NCI-H1930 (cell line): ENCODE measurements at places on chromosomes 7 and 10.
A peak's percentile ranks its signal among the peaks of the same experiment; 100 is the strongest.

DNA sequence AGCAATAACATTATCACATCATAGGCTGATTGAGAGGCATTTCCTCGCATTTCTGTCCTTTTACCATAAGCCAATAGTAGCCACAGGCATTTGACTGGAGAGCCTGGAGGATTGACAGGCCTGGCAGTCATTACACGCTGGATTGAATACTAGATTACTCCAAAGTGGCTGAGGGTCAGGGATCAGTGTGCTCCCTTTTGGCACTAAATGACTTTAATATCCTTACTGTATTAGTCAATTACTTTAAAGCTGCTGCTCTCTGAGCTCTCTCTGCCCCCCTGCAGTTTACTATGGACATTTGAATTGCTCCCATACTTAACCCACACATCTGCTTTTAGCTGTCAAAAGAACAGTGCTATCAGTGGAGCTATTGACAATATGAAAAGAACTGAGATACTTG is 302.0 kb downstream of the TFEC start:
- DNase-seq, result no peak

DNA sequence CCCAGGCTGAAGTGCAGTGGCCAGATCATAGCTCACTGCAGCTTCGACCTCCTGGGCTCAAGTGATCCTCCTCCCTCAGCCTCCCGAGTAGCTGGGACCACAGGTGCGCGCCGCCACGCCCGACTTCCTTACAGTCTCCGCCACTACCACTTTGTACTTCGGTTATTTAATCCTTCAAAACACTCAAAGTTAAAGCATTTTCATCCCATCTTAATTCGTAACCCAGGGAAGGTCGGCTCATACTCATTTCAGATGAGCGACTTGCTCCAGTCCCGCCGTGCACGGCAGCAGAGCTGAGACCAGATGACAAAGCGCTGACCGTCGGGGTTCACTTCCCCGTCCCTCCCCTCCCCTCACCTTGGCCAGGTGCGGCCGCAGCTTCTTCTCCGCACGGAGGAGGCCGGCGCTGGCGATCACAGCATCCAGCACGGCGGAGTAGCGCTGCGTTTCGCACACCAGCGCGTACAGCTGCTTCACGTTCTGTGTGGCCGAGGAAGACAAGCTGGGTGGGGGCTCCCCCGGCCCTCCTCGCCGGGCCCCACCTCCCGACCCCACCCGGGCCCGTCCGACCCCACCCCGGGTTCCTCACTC is 457 bp downstream of the NSUN5 start:
- no peak for DNase-seq

GRCh38 chr7:143285470-143285778 is 666 bp downstream of the TMEM139 start:
- DNase-seq, result no peak

GRCh38 chr10:133307776-133308420 is 774 bp downstream of the TUBGCP2 start:
- DNase-seq, result peak; percentile 12

DNA sequence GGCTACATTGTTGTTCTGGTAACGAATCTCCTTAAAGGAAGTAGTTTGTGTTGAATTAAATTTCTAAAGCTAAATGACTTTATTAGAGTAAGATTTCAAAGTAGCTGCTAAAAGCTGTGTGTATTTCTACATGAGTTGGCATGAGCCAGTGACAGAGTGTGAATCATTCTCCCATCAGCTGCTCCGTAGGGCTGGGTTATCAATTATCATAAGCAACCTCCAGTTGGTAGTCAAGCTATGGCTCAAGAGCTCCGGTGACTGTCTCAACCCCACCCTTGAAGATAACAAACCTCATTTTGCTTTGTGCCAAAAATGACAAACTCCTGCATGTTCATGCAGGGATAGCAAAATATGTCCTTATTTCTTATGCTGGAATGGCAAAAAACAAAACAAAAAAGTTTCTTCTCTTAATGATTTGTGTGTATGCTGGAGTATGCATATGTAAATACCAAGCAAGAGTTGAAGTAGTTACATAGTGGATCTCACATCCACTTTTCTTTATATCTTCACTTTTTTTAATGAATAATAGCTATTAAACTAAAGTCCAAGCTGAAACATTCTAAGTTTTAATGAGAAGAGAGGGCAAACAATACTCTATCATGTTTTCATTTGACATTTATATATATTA is 249.4 kb downstream of the CACNA2D1 start:
- DNase-seq, result no peak

GRCh38 chr7:141466151-141466904 is 84.9 kb upstream of the AGK start:
- DNase-seq, result no peak
